MV-4-11 (cell line): ENCODE measurements at places on chromosomes 3 and 15.

- no peak for DNase-seq
These were observed 550.7 kb upstream of the LMCD1 start for GRCh38 chr3:7950890-7951289.

DNA sequence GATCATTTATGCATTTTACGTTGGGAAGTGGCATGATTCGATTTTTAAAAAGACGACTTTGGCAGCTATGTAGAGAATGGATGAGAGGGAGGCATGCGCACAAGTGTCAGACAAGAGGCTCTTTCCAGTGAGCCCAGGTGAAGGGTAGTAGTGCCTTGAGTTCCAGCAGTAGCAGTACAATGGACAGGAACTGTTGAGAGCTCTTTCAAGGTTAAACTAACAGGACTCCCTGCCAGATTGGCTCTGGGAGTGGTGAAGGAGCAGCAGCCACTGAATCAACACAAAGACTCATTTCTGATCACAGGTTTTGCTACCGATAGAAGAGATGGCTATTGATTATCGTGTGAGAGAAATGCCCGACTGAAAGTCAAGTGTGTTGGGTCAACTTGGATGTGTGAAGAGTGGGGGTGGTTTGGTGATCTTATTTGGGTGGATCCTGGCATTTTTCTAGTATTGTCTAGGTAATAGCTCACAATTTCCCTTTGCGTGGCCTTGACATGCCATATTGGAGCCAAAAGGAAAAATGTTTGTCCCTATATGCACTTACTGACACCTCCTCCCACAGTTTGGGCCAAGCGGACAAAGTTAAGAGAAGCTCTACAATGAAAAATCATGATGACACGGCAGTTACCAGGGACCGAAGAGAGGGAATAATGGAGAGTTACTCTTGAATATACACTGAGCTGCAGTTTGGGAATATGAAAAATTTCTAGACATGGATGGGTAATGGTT, 81.6 kb upstream of the MDFIC2 start:
- DNase-seq = no peak

DNA sequence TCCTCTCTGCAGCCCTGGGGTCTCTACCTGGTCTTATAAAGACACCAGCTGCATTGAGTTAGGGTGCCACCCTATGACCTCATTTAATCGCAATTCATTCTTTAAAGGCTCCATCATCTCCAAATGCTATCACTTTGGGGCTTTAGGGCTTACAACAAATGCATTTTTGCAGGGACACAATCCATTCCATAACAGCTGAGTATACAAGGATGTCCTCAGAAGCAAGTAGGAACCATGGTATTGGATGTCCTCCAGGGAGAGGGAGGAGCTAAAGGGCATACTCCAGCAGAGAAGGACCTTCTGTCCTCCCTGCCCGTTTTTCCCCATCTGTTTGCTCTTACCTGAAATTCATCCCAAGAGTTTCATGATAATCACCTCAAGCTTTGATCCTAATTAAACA, 30.3 kb downstream of the UMPS start:
- DNase-seq = no peak

GRCh38 chr3:61858054-61858453, 296.7 kb downstream of the PTPRG start:
- peak; percentile 2 for DNase-seq

GRCh38 chr3:14472471-14473351, 67.4 kb downstream of the GRIP2 start:
- DNase-seq = peak; percentile 31

GRCh38 chr3:170033489-170033888, 4.3 kb upstream of the GPR160 start:
- peak; percentile 69 for DNase-seq

DNA sequence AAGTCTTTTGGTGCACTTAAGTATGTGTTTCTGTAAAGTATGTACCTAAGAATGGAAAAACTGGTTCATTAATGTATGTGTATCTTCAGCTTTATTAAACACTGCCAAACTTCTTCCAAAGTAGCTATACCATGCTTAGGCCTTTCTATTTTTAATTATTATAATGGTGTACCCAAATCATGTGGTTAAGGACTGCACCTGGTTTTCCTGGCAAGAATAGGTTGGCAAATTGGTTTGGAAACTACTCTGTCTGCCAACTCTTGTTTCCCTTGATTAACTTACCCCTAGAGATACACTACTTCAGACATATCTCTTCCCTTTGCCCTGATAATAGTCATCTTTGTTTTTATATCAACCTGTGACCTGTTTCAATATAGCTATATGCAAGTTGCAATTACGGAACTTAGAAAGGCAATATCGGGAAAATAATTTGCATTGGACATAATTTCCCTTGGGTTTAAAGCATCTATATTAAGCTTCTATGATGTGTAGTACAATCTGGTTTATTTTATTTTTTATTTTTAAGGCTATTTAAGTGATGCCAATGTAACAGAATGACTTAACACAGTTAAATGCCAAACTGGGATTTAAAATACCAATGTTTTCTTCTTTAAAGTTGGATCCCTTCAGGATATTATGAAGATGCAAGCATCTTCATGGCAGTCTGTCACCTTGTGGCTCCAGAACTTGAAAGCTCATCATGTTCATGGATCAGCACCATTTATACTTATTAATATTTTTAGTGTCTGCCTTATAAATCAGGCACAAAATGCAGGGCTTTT, 40.6 kb upstream of the TMEM108 start:
- no peak for DNase-seq

- DNase-seq = no peak
These were observed 810 bp downstream of the TMEM62 start for GRCh38 chr15:43134157-43134635.

- DNase-seq = no peak
These were observed 7.5 kb downstream of the SOX2 start for GRCh38 chr3:181718987-181719911.

DNA sequence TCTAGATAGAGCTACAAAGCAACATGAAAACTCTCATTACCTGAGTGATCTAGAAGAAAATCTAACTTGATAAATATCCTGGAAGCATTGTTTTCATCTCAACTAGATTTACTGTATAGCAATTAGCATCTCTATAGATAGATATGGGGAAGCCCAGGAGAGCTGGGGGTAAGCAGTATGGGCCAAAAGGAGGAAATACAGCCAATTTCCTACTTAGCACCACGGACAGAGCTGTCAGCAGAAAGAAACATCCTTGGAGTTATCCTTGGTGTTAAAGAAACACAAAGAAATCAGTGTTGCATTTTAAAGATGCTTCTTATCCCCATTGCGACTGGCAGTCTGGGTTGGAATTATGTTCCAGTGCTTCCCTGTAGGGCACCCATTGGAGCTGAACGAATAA, 126.2 kb downstream of the TIGIT start:
- no peak for DNase-seq

GRCh38 chr15:79418693-79419279, 13.3 kb upstream of the MINAR1 start:
- no peak for DNase-seq

DNA sequence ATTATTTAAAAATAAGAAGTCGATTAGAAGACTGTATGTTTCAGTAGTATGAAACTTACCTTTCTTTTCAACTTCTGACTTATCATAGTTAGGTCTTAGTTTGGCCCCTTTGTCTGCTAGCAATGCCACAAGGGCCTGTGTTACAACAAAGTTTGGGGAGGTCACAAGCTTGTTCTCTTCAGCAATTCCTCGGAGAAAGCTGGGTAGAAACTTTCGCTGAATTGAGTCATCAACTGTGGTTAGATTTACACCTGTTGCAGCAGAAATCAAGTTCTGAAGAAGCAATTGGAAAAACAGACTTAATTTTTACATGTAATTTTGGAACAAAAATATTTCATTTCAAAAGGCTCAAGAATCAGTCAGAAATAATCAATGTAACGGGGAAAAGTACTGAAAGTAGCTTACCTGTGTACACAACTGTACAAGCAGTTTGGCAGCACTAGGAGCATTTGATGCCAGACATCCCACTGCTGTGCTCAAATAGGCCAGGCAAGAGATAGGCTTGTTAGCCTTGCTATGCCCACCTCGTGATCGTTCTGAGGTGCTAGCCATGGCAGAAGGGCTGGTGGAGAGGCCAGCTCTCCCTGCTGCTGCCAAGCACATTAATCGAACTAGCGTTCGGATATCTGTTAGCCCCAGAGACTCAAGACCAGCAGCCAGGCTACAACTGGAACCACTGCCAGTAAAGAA, 58.6 kb downstream of the FBXL22 start:
- DNase-seq = no peak

DNA sequence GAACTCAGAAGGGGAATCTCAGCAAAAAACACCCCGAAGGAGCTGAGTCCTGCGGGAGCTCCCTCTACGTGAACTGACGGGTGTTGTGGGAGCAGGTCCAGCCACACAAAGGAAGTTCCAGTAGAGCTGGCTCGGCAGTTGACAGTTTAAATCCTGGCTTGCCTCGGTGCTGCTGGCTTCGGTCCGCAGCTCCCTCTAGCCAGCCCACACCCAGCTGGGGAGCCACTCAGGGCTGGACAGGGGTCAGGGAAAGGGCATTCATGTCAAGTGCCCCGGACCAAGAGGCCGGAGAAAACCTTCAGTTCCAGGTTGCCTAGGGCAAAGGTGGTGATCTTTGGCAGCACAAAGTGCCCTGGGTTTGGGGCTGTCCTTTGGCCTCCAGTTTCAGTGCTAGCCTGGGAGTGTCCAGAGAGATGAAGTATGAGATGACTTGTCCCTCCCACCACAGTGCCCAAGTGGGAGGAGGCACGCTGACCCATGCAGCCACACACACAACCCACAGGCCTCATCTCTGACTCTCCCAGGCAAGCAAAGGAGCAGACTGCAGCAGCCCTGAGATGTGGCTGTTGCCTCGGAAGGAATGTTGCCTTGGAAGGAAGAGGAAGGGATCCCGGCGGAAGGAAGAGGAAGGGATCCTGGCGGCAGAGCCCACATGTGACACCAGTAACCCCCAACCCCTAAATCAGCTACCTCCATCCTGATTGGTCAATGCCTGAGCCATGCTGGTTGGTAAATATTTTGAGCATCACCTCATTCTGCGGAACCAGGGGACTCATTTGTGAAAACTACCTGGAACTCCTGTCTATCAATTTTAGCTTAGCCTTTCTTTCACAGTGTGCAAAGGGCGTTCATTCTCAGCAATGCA, 13.9 kb upstream of the ANPEP start:
- peak; percentile 42 for DNase-seq

- peak; percentile 39 for DNase-seq
These were observed 319.6 kb downstream of the ZBTB20 start for GRCh38 chr3:114827495-114827894.

DNA sequence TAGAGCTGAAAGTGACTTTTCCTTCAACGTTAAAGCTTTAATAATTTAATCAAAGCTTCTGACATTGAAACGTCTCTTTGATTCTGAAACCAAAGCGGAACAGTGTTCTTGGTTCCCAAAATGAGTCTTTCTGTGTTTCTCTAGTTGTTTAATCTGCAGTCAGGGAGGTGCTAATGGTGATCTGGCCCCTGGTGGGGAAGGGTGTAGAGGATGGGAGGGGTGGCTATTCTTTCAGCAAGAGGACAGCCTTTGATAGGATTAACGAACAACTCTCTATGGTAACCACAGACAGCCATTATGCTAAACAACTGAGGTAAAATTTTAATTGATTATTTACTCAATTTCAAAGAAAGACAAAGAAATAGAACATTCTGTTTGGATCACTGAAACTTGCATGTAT, 79.9 kb upstream of the CADPS start:
- DNase-seq = no peak

DNA sequence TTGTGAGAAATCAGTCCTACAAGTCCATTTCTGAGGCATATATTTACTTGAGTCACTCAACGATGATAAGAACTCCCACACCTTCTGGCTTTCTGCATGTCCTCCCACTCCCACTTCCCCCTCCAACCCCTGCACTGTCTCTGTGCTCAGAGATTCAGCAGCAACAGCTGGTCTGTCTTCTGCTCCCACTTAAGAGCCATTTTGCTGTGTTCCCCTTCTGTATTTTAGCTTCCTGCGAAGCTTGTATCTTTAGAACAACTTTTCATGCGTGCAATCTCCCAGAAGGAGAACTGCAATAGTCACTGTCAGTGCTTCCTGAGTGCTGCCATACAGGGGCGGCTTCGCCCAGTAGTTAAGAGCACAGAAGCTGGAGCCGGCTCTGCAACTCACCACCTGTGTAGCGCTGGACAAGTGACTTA, 90.0 kb upstream of the SPATA12 start:
- DNase-seq = peak; percentile 88

DNA sequence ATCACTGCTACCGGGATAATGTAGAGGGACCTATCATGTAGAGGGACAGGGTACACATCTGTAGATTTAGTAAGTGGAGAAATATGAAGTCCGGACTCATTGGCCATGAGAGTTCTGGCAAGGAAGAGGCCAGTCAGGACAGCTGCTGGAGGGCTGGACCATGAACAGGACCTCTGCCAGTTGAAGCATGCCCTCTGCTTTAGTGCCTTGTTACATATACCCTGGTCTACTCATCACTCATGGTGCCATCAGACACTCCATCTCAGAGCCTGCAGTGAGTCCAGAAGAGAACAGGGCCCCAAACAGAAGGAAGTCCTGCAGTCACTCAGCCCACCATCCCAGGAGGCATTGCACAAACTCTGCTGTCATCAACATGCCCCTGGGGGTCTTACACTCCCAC, 54.7 kb upstream of the CA12 start:
- no peak for DNase-seq

DNA sequence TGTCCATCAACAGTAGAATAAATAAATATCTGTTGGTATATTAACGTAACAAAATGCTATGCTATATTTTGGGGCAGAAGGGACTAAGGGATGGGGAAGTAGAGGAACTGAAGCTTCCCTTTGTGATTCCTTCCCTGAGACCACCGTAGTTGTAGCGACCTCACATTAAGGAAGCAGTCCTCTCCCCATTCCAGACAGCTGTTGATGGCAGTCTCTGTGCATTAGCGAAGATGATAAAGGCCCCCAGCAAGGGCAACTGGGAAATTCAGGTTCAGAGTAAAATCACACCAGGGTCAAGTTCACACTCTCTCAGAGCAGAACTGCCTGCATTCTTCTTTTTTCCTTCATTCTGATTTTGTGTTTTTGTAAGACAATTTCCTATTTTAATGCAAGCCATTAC, 259.0 kb downstream of the MEX3B start:
- DNase-seq = no peak

DNA sequence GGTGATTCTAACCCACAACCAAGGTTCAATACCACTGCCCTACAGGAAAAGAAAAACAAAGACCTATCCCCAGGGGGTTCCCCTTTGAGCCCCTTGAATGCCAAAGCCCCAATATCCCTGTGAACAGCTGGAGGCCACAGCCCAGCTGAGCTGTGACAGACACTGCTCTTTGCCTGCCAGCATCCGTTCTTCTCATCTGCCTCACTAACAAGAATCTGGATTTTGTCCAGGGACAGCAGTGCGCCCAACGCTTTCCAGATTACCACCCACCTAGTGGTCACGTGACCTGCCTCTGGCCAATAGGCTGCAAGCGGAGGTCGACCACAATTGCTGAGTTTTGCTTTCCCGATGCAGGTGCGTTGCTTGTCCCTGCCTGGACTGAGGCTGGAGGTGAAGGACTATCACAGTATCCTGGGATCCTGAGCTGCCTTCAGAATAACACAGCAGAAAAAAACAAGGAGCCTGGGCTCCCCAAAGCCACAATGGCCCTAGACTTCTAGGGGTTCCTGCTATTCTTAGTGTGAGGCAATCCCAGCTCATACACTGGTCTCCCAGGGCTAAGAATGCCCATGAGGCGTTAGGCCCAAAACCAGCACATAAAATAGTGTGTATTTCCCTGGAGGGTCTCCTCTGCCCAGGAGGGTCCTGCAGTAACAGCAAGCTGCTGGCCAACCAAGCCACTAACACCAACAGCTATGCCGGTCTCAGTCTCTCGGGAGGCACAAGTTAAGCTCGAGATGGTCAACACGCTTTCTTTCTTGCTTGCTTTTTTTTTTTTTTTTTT, 13.8 kb downstream of the BDH1 start:
- no peak for DNase-seq
